T-cell (primary cell): ENCODE measurements at places on chromosomes 3 and 15. TPM values are rescaled to one million over a fixed set of nuclear protein-coding genes. Genes with fewer than 3 reads are reported as not detected.

DNA sequence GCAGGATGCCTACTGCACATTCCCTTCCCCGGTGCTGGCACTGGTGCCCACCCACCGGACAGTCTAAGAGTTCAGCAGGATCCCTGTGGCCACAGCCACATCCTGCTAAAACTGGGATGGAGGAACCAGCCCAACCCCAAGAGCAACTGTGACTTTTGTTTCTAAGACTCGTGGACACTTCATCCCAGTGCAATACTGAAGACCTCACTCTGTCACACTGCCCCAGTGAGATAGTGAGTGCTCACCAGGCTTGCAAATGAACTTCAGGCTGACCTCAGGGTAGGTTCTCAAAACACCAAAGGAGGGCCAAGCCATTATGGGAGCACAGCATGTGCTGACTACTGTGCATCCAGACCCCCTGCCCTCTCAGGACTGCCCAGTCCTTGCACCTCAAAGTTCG lies 46.7 kb upstream of the MTMR14 start:
- H3K4me3 ChIP-seq = no peak overlapping the region
- H3K27ac ChIP-seq = no peak overlapping the region
- H3K27me3 ChIP-seq = peaks cover 5% of the 10 kb centered on the region
- no peak for DNase-seq
- peaks cover 2% of the 10 kb centered on the region for H3K4me1 ChIP-seq
- H3K36me3 ChIP-seq = no peaks in the 10 kb centered on the region

- H3K36me3 ChIP-seq = no peaks in the 10 kb centered on the region
- H3K4me1 ChIP-seq = no peaks in the 10 kb centered on the region
- no peak overlapping the region for H3K27ac ChIP-seq
- H3K27me3 ChIP-seq = no peaks in the 10 kb centered on the region
These were observed 274.0 kb downstream of the RYR3 start for GRCh38 chr15:33584797-33585196.

DNA sequence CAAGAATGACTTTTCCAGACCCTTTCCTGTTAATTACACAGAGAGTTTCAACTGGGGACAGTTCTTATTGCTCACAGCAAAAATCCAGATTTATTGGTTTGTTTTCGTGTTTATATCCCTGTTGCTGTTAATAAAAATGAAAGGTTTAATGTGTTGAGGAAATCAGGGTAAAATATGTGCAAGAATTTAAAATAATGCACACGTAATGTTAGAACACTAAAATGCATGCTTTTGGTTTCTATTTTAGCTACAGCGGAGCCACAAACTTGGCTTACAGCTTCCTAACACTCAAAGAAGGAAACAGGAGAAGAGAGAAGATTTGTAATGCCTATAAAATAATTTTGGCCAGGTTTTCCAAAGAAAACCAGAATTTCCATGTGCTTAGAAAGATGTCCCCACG lies 62.7 kb downstream of the CASR start:
- no peak overlapping the region for H3K27ac ChIP-seq
- H3K36me3 ChIP-seq = no peaks in the 10 kb centered on the region
- H3K4me1 ChIP-seq = peaks cover 3% of the 10 kb centered on the region

DNA sequence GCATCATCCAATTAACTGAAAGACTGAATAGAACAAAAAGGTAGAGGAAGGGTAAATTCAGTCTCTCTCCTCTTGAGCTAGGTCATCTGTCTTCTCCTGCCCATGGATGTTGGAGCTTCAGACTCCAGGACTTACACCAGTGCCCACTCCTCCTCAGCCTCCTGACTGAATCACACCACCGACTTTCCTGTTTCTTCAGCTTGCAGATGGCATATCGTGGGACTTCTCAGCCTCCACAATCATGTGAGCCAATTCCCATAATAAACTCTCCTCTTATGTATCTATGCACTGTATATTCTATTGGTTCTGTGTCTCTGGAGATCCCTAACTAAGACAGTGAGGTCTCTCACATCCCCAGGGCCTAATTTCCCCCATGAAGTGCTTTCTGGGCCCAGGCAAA lies 140.4 kb downstream of the CD47 start:
- H3K4me1 ChIP-seq = peaks cover 9% of the 10 kb centered on the region
- H3K36me3 ChIP-seq = no peaks in the 10 kb centered on the region
- no peak for DNase-seq
- H3K27ac ChIP-seq = no peak overlapping the region
- H3K27me3 ChIP-seq = no peaks in the 10 kb centered on the region

DNA sequence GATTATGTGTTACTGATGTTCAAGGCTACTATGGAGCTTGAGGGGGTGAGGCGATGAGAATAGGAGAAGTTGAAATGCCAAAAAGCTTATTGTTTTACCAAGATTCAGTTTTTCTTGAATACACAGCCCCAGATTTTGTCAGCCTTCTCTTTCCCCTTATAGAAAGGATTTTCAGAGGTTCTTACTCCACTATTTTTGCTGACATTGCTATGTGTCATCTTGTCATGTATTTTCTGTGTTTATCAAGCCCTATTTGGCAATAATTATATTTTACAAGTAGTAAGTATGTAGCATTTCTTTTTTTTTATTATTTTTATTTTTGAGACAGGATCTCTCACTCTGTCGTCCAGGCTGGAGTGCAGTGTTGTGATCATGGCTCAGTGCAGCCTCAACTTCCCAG lies 133.1 kb downstream of the ATG7 start:
- H3K4me3 ChIP-seq = no peak overlapping the region
- H3K4me1 ChIP-seq = no peaks in the 10 kb centered on the region
- H3K36me3 ChIP-seq = no peaks in the 10 kb centered on the region

- no peaks in the 10 kb centered on the region for H3K4me1 ChIP-seq
- no peak overlapping the region for H3K27ac ChIP-seq
- no peaks in the 10 kb centered on the region for H3K36me3 ChIP-seq
- no peaks in the 10 kb centered on the region for H3K27me3 ChIP-seq
These were observed 392.6 kb upstream of the ADAMTS9 start for GRCh38 chr3:65080432-65080831.

GRCh38 chr15:98226578-98226977 lies 266.1 kb downstream of the ARRDC4 start:
- H3K36me3 ChIP-seq = no peaks in the 10 kb centered on the region
- no peaks in the 10 kb centered on the region for H3K4me1 ChIP-seq
- no peak for DNase-seq
- no peaks in the 10 kb centered on the region for H3K27me3 ChIP-seq
- H3K4me3 ChIP-seq = no peak overlapping the region

DNA sequence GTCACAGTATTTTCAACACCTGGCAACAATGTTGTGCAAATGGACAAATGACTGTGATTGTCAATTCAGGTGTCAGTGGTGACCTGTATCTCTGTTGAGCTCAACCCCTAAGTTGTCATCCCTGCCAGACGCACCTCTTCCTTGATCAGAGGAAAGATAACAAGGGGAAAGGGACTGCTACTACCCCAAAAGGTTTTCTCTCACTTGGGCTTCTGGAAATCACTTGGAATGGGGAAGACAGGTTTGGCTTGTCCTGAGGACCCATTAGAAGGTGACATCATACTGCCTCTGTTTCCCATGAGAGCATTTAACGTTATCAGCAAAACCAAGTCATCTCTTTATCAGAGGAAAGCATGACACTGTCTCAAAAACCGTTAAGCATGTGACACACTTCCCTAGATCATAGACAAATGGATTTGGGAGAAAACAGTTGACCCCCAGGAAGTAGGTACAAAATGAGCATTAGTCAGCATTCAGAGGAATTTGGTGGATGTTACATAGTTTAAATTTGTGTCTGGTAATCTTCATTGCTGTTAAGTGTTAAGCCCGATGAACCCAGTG lies 769.5 kb downstream of the GRM7 start:
- no peak for DNase-seq
- H3K4me1 ChIP-seq = no peaks in the 10 kb centered on the region
- no peak overlapping the region for H3K27ac ChIP-seq
- no peaks in the 10 kb centered on the region for H3K36me3 ChIP-seq
- no peak overlapping the region for H3K4me3 ChIP-seq
- H3K27me3 ChIP-seq = no peaks in the 10 kb centered on the region

DNA sequence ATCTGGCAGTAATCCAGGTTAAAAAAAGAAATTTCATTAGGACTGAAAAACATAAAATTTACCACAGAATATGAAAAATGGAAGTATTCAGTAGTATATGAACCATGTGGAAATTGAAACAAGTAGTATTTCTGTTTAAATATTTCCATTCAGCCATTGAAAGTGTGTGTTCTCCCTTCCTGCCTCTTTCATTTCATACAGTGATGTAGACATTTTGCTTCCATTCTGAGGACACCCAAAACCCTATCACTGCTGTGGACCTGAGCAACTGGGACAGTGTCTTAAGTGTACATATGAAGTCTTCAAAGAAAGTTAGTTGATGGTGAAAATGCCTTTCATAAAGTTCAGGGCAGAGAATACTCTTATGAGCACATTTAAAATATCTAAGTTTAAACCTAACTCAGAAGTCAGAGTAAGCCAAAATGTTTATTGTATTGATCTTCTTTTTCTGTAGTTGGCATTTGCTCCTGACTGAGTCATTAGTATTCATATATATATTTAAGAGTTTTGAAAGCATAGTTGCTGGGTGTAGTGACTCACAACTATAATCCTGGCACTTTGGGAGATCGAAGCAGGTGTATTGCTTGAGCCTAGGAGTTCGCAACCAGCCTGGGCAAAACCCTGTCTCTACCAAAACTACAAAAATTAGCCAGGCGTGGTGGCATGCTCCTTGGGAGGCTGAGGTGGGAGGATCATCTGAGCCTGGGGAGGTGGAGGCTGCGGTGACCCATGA lies 198.8 kb downstream of the KLHL25 start:
- peaks cover 14% of the 10 kb centered on the region for H3K36me3 ChIP-seq
- DNase-seq = no peak
- H3K27me3 ChIP-seq = no peaks in the 10 kb centered on the region
- no peak overlapping the region for H3K4me3 ChIP-seq
- H3K4me1 ChIP-seq = peaks cover 10% of the 10 kb centered on the region

GRCh38 chr3:151839313-151839631 lies 25.4 kb downstream of the AADAC start:
- DNase-seq = no peak
- no peak overlapping the region for H3K27ac ChIP-seq
- peaks cover 7% of the 10 kb centered on the region for H3K27me3 ChIP-seq
- H3K4me3 ChIP-seq = no peak overlapping the region
- no peaks in the 10 kb centered on the region for H3K36me3 ChIP-seq

DNA sequence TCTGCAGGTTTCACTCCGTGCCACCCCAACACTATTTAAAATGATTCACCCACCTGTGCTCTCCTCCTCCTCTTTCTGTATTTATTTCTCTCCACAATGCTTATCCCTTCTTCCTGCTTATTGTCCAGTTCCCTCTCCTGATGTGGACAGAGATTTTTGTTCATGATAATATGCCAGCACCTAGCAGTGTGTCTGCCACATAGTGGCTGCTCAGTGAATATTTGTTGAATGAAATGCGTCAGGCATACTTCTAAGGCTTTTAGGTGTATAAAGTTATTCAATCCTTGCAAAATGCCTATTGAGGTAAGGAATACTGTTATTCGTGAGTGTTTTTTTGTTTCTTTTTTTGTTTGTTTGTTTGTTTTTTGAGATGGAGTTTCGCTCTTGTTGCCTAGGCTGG lies 67.5 kb upstream of the MME start:
- H3K27ac ChIP-seq = no peak overlapping the region
- H3K27me3 ChIP-seq = no peaks in the 10 kb centered on the region
- no peak overlapping the region for H3K4me3 ChIP-seq

GRCh38 chr15:62559381-62559733 lies 394.3 kb upstream of the C2CD4B start:
- H3K27me3 ChIP-seq = no peaks in the 10 kb centered on the region
- H3K27ac ChIP-seq = no peak overlapping the region
- H3K4me3 ChIP-seq = no peak overlapping the region
- H3K4me1 ChIP-seq = no peaks in the 10 kb centered on the region

DNA sequence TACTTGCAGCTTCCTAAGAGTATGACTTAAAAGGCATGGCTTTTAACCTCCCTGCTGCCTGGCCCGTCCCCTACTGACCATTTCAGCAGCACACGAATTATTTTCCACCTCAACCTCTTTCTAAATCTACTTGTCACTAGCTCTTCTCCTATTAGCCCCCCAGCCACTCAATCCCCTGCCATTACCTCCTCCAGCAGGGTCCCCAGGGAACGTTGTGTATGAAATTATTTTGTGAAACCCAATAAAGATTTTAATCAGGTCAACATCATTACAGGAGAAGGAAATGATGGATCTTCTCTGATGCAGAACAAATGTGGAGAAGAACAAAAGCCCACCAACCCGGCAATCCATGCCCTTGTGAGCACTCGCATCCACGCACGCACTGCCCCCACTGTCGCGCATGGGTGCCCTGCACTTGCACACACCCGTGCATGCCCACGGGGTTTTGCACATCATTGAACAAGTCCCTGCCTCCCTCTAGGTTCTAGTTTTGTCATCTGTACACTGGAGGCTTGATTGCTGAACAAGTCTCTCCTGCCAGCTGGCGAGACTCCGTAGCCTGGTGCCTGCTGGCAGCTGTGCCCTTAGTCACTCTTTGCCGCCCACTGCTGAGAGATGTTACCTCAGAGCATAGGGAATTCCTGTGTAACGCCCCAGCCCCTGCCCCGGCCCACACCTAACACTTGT lies 51.6 kb downstream of the LINGO1 start:
- no peaks in the 10 kb centered on the region for H3K36me3 ChIP-seq
- no peak for DNase-seq
- no peaks in the 10 kb centered on the region for H3K4me1 ChIP-seq
- H3K27me3 ChIP-seq = no peaks in the 10 kb centered on the region
- H3K27ac ChIP-seq = no peak overlapping the region

DNA sequence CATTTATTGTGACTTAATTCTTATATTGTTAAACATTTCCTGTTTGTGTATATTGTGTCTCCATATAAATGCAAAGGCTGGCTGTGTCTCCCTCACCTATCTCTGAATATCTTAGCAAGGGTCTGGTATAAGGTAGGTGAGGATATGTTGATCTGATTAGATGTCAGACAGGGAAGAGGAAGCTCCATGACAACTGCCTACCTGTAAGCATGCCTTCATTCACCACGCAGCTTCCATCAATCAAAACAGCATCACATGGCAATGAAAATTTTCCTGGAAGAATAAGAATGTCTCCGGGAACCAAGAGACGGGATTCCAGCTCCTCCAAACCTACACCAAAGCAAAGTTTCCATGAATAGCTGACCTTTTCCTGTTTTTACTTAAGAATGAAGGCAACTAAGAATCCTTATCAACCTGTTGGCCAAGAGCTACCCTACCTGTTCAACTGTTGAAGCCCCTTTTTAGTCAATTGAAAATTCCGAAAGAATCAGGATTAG lies 34.8 kb downstream of the ATP13A5 start:
- no peak overlapping the region for H3K27ac ChIP-seq
- no peak overlapping the region for H3K4me3 ChIP-seq
- DNase-seq = no peak
- no peaks in the 10 kb centered on the region for H3K4me1 ChIP-seq

- peak overlapping the region; percentile 8 for H3K27ac ChIP-seq
- H3K27me3 ChIP-seq = no peaks in the 10 kb centered on the region
- H3K36me3 ChIP-seq = peaks cover 30% of the 10 kb centered on the region
- peaks cover 52% of the 10 kb centered on the region for H3K4me1 ChIP-seq
- H3K4me3 ChIP-seq = no peak overlapping the region
These were observed 6.6 kb downstream of the CBLB start for GRCh38 chr3:105862217-105862616.

VGLL3 gene
- not detected for total RNA-seq

ANKRD34C gene
- not detected for total RNA-seq

CACNA2D2 gene
- 2.6 TPM for total RNA-seq

APEH gene
- total RNA-seq = 162 TPM

FETUB gene
- not detected for total RNA-seq
